Left hindlimb (tissue), 1 donor: ENCODE measurements at places on chromosomes 2 and 18.
A peak's percentile ranks its signal among the peaks of the same experiment; 100 is the strongest.

DNA sequence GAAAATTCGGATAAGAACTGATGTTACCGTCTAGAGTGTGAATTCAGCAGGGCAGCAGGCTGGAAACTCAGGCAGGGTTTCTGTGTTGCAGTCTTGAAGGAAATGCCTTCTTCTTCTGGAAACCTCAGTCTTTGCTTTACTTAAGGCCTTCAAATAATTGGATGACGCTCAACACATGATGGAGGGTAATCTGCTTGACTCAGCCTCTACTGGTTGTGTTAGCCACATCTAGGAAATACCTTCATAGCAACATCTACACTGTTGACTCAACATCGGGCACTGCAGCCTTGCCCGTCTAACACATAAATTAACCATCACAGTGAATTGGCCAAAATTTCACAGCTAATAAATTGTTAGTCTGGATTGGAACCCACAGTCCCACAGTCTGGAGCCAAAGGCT is 37.2 kb downstream of the YPEL5 start:
- no peak for DNase-seq

GRCh38 chr18:24009651-24010333 is 4.8 kb upstream of the TTC39C start:
- no peak for DNase-seq

GRCh38 chr2:74053959-74054715 is 69.4 kb downstream of the TET3 start:
- DNase-seq: no peak

- no peak for DNase-seq
Observed at GRCh38 chr18:8786483-8787370, 81.4 kb downstream of the MTCL1 start.

- peak; percentile 47 for DNase-seq
Observed at GRCh38 chr2:96315400-96316071, 9.6 kb upstream of the ITPRIPL1 start.

GRCh38 chr2:181563101-181563692 is 93.7 kb downstream of the CERKL start:
- DNase-seq: no peak

DNA sequence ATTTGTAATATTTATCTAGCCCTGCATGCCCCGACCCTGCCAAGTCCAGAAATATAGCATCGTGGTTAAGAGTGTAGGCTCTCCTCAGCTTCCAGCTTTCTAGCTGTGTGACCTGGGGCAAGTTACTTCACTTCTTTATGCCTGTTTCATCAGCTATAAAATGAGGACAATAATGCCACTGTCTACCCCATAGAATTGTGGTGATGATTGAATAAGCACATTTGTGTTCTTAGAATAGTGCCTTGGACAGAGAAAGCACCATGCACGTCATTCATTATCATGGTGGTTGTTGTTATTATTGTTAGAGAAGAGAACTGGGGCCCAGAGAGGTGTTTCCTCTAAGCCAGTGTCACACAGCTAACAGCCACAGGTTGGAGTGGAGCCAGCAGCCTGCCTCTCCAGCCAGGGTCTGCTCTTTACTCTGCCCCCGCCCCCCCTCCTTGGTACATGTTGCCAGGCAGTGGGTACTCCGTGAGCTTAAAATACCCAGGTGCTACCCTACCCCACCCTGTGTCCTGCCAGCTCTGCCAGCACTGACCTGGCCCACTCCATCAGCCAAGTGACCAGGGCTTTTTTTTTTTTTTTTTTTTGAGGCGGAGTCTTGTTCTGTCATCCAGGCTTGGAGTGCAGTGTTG is 202.1 kb downstream of the CTIF start:
- no peak for DNase-seq
